ENCODE measurements at places on chromosomes 3 and 15.

- DNase-seq = no peak
These were observed 132.6 kb upstream of the CTDSPL start for GRCh38 chr3:37729119-37729518.

- DNase-seq = no peak
These were observed 4.3 kb upstream of the UBE2E2 start for GRCh38 chr3:23198801-23199200.

- no peak for DNase-seq
These were observed 38.8 kb downstream of the PRKCD start for GRCh38 chr3:53199834-53200233.

DNA sequence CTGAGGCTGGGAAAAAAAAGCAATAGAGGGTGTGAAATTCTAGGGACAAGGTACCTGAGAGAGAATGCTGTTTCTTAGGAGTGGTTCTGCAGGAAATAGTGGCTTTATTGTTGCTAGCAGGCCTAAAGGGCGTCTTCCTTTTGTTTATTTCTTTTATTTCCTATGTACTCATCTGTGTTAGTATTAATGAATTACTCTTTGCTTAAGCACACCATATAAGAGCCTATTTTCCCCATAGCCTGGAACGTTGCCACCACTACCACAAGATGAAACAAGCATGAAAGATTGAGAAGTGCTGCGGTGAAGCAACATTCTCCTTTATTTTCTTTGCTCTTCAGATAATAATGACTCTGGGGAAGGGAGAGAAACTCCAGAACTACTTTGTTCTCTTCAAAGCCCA, 21.3 kb upstream of the GOLIM4 start:
- DNase-seq = no peak

DNA sequence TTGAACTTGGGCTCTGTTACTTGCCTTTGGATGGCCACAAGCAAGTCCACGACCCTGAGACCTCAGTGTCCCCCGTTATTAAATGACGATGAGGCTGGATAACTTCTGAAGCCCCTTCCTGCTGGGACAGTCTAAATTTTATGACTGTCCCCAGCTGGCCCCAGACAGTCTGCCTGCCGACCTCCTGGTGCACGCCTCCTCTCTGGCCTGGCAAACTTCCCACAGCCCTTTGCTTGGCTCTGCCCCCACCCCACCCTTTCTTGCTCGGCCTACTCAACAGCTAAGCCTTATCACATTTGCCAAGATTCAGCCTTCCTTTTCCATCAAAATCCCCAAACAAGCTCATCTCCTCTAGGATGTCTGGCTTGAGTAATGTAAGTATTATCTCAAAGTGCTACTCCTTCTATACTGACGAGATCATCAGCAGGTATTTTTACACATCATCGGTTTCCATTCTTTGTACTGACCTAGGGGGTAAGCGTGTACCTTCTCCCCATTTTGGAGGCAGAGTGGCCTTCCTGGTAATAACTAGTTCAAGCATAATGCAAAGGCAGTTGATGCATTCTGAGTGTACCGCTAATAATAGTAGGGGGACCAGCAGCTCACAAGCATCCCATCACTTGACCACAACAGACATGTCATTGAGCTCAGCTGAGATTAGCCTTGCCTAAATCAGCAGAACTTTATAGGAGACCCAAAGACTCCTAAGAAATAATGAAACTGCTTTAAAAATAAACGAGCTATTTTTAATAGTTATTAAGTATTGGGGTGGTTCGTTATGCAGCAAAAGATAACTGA, 120.8 kb upstream of the HACD2 start:
- no peak for DNase-seq

DNA sequence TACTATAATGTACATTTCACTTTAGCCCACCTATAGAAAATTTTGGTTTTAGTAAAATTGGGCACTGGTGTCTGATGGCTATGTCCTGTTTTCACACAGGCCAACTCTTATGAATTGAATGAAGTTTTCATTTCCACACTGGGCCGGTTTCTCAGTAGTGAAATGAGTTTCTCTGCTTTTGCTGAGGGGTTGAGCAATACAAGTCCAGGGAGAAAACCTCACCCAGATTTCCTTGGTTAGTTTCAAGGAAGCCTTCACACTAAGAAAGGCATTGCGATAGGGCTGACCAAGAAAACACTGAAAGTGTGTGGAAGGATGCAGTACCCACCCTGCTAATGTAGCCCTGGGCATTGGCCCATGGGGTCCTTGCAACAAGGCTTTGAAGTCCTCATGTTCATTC, 331.5 kb upstream of the CFAP20DC start:
- DNase-seq = no peak

- no peak for DNase-seq
These were observed 64.3 kb upstream of the GATM start for GRCh38 chr15:45442507-45443135.

DNA sequence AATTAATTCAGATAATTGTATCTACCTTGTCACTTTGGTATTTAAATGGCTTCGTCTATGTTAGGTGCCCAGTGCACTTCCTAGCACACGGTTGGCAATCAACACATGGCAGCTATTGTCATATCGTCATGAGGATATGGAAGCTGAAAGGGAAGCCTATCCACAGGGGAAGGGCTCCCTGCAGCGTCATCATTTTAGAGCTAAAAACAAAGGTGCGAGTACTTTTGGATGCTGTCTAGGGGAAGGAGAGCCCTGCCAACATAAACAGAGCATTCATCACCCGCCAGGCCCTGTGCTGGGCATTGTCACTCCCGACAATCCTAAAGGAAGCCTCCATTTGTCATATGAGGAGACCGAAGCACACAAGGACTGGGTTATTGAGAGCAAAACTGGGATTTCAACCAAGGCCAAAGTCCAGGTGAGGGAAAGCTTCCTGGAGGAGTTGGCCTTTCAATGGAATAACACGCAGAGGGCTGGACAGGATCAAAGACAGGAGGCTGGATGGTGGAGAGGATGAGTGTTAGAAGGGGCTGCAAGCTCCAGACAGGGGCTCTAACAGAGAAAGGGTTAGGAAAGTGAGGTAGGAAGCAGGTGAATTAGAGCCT, 8.0 kb upstream of the PARL start:
- no peak for DNase-seq

DNA sequence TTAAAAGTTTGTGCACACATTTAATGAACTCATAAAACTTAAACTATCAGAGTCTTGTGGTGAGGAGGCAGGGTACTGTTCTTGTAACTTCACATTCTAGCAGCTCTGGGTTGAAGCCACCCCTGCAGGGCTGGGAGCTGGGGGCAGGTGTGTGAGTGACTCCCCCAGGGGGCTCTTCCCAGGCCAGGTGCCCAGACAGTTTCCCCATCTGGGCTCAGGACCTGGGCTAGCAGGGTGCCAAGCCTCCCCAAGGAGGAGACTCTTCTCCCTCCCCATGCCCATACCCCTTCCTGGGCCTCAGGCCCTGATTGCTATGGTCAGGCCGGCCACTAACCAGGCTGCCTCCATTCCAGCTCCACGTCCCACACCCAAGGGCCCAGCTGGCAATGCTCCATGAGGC, 22.0 kb upstream of the CHCHD6 start:
- DNase-seq = peak; percentile 5

GRCh38 chr3:45545476-45545875, 49.1 kb upstream of the LIMD1 start:
- peak; percentile 36 for DNase-seq

GRCh38 chr15:27592036-27592760, 506.9 kb downstream of the OCA2 start:
- peak; percentile 61 for DNase-seq

GRCh38 chr15:58185439-58185838, 47.3 kb downstream of the AQP9 start:
- no peak for DNase-seq

- peak; percentile 99 for DNase-seq
These were observed at the start of gene TMF1 for GRCh38 chr3:69051756-69052471. TSS of gene TMF1 (minus strand) at chr3:69052333. CDS start at chr3:69052086, 247 bp downstream.

DNA sequence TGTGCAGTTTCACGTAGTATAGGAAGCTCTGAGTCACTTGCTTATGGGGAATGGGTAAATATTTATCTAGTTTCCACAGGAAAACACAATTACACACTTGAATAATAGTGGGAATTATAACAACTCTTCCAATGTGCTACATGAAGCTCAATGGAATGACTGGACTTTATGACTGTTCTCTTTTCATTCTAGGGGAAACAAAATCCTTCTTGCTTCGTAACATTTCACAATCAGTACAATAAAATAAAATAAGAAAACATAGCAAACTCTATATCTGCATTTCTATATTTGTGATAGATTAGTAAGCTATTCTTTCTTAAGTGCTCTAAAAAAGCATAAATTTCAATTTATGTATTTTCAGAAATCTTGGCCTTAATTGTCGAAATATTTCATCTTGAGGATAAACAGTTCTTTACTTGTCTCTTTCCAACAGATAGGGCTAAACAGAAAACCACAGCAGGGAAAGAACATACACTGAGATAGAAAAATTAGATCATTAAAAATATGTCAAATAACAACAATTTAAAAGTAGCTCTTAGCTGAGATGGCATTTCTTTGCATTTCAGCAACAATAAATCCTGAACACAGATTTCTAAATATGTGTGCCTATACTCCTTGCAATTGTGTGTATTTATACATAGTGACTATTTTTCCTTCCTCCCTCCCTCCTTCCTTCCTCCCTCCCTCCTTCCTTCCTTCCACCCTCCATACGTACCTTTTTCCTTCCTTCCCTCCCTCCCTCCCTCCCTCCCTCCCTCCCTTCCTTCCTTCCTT, 395.5 kb upstream of the KCNMB2 start:
- no peak for DNase-seq

GRCh38 chr3:105352976-105353375, 13.7 kb upstream of the ALCAM start:
- DNase-seq = no peak

GRCh38 chr3:134092208-134092701, 62.5 kb upstream of the SLCO2A1 start:
- DNase-seq = no peak

DNA sequence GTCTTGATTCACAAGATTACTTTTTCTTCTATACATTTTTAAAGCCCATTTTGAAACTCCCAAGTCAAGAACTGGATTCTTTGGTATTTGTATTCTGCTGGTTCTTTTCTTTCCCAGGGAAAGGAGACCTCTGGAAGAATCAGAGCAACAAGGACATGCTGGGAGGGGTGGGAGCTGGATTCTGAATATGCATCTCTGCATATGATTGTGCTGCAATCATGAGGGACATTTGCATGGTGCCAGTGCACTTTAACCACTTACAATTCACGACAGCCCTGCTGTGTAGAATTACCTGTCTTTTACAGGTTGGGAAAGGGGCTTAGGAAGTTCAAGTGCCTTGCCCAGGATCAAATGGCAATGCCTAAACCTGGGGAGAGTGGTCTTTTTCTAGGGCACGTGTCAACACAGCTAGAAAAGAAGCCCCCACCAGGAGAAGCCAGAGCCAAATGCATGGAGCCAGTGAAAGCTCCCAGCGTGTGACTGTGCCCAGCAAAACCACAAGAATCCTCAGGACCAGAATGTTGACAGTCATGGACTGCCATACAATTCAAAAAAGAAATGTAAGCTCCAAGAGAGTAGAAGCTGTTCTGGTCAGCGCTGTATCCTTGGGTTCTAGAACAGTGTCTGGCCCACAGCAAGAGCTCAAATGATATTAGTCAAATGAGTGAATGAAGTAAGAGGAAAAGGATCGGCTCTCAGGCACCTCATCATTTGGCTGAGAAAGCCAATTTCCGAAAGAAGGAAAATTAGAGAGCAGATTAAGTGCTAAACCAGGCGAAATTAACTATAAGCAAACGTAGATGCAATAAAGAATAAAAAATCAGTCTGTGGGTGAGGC, 84.5 kb upstream of the MEF2A start:
- no peak for DNase-seq

GRCh38 chr3:85709346-85709892, 750.6 kb downstream of the CADM2 start:
- no peak for DNase-seq

DNA sequence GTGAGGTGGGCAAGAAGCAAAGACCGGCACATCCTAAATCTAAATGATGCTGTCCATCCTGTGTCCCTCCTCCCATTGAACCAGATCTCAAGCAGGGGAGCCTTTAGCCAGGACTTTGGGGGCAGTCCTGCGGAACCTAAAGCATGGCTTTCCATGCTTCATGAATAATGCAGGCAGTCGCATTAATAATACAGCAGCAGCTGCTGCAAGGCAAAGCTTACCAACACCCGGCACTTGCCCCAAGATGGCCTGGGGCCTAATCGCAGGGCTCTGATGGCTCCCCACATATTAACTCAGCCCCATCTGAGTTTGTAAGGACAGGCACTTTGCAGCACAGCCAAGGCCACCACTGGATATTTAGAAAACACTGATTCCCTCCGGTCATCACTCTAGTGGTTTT, 114.4 kb downstream of the NTRK3 start:
- no peak for DNase-seq

DNA sequence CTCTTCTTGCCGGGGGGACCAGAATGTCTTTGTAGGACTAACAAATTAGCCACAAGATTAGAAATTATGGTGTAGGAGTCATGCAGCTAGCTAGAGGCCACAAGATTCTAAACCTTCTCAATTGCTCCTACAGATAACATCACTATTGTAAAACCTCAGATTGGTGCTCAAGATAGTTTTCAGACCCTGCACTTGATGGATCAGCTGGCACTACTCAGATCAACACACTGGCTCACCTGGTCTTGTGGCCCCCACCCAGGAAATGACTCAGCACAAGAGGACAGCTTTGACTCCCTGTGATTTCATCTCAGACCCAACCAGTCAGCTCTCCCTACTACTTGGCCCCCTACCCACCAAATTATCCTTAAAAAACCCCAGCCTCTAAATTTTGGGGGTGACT, 124.1 kb upstream of the RASGRP1 start:
- no peak for DNase-seq

DNA sequence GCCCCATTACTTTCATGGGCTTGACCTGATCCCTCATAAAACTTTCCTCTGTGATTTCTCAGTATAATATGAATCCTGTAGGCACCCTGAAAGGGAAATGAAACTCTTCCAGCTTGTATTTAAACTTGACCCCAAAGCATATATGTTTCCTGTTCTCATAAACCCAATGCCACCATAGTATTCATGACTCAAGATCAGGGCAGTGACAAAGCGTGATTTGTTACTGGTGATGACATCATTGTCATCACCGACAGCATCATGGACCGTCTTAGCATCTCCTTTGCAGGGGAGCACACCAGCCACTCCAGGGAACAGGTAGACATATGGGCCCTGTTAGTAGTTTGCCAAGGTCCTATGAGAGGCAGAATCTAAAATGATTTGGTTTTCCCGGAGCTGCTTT, 741.2 kb downstream of the NR2F2 start:
- no peak for DNase-seq

DNA sequence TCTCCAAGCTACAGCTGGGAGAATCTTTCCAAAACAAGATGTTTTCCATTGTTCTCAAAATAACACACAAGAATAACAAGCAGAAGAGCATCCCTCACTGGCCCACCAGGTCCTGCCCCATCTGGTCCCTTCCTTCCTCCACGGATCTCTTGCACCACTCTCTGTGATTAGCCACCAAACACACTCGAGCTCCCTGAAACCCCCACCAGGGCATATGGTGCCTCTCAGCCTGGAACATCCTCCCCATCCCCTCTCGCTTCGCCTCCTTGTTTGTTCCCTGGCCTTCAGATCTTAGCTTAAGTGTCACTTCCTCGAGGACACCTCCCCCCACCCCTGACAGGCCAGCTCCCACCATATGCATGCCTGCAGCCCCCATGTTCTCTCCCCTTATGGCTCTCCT, 496.6 kb upstream of the PROK2 start:
- DNase-seq = no peak

- DNase-seq = no peak
These were observed 36.6 kb downstream of the GOLGA6A start for GRCh38 chr15:74045636-74046274.

- no peak for DNase-seq
These were observed 160.1 kb downstream of the RSRC1 start for GRCh38 chr3:158269942-158270341.

- DNase-seq = peak; percentile 53
These were observed 48.9 kb upstream of the POLG start for GRCh38 chr15:89383365-89384175.
